ENCODE measurements at places on chromosomes 5 and 9.

DNA sequence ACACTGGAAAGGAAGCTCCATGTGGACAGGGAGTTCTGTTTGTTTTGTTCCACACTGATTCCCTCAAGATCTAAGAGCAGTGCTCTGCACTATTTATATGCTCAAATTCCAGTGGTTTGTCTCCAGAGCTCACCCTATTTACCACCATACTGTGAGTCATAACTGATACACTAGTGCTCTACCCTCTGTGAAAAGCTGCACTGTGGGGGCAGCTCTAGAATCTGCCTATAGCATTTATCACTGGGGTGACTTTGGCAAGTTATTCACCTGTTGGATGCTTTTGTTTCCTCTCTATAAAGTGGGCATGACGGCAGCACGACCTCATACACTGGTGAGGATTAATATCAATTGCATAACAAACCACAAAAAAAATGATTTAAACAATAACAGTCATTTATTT lies 307.8 kb downstream of the NR2F1-AS1 start:
- no peak for DNase-seq

DNA sequence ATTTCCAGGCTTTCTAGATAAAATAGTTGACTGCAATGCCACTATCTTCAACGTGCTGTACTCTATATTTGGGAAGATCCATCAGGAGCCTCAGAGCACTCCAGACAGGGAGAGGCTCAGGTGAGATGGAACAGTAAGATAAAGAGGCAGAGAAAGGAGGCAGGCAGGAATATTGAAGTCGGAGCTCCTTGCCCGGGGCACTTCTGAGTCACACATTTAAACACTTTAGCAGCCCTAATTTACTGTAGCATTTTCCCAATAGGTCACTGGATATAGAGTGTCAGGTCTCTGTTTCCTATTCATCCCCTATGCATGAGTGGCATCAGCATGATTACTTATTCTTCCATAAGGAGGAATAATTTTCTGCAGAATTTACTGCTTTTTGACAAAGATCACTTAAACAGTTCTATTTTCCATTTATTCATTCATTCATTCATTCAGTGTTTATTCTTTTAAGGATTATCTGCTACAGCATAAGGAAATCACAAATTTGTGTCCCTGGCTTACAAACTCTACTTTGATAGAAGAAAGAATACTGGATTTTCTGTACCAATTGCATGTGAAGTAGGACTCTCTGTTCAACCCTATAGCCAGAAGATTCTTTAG lies 170.7 kb downstream of the MAPKAP1 start:
- no peak for DNase-seq

GRCh38 chr9:68941780-68942459 lies 72.0 kb downstream of the PRKACG start:
- no peak for DNase-seq

DNA sequence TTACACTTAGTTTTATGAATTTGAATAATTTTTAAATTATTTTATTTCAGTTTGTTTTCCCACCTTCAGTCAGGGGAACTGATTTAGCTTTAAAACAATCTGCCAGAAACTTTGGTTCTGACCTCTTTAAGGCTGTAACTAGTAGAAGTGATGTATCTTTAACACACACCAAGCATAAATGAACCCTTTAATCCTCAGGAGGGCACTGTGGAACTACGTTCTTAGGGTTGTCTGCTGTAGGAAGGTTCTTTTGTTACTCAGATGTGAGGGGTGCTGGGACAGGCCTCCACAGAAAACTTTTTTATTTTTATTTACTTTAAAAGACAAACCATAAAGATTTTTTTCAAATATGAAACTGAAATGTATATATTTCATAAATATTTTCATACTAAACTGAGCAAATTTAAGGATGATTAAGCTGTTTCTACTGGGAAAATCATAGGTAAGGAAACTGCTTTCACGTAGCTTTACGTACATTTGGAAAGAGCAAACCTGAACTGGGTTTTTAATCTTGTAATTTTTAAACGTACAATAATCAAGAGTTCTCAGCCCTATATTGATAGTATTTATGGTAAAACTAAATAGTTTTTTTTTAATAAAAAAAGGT lies 5.3 kb downstream of the KLF4 start:
- DNase-seq = no peak

DNA sequence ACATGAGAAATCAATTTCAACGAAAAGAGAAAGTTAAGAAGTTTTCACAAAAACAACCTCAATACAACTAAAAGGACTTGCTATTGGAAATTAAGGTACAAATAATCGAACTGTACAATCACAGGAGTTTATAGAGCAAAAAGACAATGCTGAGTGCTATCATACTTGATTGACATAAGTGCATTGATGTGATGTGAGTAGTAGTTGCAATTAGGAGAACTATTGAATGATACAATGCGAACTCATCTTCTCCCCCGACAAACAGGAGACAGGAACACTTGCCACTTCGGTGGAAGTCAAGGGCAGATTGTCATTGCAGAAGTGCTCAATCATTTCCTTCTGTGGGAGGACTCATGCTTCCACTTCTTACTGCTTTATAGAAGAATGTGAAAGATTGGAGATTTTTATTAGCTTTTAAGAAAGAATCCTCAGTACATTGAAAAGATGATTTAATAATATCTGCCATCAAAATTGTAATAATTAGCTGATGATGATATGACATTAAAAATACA lies 276.6 kb upstream of the MPDZ start:
- DNase-seq = no peak

- DNase-seq = no peak
These were observed 31.0 kb upstream of the SLC1A3 start for GRCh38 chr5:36575361-36575781.

DNA sequence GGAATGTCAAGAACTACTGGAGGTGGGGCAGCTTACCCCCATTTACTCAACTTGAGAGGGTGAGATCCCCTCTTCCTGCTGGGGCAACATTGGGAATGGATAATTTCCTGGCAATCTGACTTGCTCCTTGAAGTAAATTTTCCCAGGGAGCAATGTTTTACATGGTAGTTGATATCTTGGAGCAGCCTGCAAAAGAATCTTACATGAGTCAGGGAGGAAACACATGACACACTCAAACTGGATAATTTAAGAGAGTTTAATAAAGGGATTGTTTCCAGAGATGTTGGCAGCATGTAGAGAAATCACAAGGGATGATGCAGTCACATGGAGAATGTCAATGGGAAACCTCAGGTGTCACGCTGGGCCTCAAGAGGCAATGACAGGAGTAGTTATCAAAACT lies 212.5 kb downstream of the GAS1 start:
- no peak for DNase-seq

DNA sequence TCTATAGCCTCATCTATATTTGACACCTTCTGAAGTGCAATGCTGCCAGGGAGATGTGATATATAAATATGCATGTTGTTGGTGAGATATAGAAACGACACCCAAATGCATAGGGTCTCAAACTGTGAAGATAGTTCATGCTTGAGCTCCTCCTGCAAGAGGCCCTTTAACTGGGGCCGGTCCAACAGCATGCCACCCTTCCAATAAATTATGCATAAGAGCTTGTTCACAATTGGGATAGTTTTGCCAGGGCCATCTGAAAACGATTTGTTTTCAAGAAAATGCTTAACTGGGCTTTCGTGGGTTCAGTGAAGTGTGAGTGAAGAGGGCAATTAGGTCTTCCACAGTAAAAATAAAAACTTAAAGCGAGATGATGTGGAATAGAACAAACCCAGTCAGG lies 424.2 kb upstream of the WWC1 start:
- DNase-seq = no peak

- DNase-seq = no peak
These were observed 119.9 kb downstream of the DOCK2 start for GRCh38 chr5:169757016-169757415.

GRCh38 chr5:97000391-97000790 lies 64.5 kb downstream of the LNPEP start:
- DNase-seq = no peak

DNA sequence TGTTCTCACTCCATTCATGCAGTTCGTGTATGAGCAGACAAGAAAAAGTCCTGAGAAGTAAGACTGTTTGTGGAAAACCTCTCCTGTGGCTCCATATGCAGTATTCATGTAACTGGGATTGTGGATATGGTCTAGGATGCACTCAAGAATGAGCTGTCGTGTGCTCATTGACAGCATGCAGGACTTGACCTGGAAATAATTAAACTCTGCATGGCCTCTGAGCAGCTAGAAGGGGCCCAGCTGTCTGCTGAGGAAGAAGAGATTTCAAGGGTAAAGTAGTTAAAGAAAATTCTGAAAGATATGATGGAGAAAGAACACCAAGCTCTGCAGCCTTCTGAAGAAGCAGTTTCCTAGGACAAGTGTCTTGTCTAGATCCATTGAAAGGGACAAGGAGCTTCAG lies 89.4 kb downstream of the KCTD16 start:
- no peak for DNase-seq

- no peak for DNase-seq
These were observed 8.2 kb downstream of the ABL1 start for GRCh38 chr9:130843049-130843908.

DNA sequence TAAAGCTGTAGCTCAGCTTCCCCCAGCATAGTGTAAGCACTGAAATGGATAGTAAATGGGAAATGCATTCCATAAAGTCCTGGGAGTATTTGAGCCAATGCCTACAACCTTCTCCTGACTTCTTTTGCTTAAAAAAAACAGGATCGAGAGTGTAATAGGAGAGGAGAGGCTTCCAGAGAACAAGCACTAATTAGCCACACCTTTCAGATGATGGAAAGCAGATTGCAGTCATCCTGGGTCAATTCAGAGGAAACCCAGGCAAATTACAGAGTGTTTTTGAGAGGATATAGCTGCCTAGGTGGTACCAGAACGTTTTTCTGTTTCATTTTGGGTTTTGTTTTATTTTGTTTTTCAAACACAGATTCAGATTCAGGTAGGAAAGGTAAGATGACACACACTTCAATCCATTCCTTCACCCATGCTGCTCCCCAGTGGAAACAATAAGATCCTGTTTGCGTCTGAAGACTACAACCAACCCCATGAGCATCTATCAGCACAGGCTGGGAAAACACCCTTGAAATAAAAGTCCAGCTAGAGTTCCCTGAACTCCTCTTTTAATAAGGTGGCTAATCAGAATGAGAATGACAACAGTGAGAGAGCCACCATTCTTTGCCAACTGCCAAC lies 95.6 kb downstream of the RFK start:
- DNase-seq = no peak

DNA sequence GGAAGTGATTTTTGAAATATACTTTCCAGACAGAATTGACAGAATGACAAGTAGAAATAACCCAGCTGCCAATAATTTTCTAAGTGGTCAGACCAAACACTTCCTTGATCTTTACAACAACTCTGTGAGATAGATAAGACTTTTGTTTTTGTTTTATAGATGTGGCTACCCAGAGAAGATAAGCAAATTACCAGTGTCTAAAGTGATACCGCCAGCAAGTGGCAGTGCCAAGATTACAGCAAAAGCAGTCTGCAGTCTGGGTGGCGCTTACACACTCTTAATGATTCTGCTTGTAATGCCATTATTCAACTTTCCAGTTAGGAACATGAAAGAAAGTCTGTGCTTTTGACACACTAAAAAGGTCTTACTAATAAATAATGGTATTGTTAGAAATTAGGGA lies 92.1 kb downstream of the HCN1 start:
- no peak for DNase-seq

DNA sequence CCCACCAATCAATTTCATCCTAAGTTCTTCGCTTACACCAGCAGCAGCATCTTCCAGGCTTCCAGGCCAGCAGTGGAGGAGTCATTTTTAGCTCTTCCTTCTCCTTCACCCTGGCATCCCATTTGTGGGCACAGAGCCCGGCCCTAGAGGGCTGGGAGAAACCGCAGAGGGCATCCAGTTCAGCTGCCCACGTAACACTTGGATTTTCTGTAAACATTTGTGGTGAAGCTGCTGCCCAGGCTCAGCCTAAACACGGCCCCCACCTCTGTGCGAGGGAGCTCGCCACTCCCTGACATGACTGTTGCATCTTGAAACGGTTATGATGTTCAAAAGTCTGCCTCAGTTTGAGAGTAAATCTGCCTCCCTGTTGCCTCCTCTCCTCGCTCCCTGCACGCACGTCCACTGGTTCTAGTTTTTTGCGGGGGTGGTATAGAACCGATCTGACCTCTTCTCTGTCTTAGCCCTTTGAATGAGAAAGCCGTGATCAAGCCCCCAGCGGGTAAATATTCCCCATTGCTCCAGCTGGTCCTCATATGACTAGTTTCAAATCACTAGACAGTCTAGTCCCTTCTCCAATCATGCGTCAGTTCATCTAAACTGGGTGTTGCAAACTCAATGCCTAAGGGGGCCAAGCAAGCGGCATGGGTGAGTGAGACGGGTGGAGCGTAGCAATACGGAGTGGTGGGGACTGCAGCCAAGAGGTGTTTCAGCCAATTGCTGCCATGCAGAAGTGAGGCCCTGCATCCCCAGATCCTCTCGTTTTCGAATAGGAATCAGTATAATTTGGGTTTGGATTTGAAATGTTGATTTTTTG lies 34.9 kb upstream of the N4BP3 start:
- DNase-seq = no peak

- no peak for DNase-seq
These were observed 21.5 kb upstream of the PLEKHG4B start for GRCh38 chr5:70440-70839.

DNA sequence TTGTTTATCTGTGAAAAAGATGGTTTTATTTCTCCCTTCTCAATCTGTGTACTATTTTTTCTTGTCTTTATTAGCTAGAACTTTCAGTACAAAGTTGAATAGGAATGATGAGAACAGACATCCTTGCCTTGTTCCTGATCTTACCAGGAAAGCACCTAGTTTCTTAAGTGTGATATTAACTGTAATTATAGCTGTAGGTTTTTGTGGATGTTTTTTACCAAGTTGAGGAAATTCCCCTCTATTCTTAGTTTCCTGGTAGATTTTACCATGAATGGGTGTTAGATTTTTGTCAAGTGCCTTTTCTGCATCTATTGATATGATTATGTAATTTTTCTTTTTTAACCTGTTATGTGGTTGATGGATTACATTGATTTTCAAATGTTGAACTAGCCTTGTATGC lies 68.7 kb downstream of the KCNN2 start:
- DNase-seq = no peak

DNA sequence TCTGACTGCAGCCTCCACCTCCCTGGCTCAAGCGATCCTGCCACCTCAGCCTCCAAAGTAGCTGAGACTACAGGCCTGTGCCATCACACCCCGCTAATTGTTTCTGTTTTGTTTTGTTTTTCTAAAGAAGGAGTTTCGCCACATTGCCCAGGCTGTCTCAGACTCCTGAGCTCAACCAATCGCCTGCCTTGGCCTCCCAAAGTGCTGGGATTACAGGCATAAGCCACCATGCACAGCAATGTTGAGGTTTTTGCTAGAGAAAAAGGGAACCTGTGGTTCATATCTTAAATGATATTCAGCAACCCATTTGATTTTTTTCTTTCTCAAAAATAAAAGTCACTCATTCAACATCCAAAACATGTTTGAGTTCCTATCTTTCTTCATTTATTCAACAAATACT lies 20.4 kb upstream of the DELE1 start:
- DNase-seq = no peak

Measured in stimulated activated CD4-positive, alpha-beta T cell treated with anti-CD3 and anti-CD28 coated beads, Interleukin-1b, Interleukin-23, amount 100 ng/mL, for 1 hour (primary cell).